Activated naive CD4-positive, alpha-beta T cell treated with anti-CD3 and anti-CD28 coated beads, Interleukin-2, amount 50 U/mL, for 72 hours (primary cell): ENCODE measurements at places on chromosomes 3 and 15. TPM values are rescaled to one million over a fixed set of nuclear protein-coding genes. Genes with fewer than 3 reads are reported as not detected.

LRRC31 gene
- not detected for total RNA-seq

GRCh38 chr3:126636436-126636835, 18.5 kb downstream of the TXNRD3 start:
- no peak for DNase-seq

ST8SIA2 gene
- not detected for total RNA-seq

DNA sequence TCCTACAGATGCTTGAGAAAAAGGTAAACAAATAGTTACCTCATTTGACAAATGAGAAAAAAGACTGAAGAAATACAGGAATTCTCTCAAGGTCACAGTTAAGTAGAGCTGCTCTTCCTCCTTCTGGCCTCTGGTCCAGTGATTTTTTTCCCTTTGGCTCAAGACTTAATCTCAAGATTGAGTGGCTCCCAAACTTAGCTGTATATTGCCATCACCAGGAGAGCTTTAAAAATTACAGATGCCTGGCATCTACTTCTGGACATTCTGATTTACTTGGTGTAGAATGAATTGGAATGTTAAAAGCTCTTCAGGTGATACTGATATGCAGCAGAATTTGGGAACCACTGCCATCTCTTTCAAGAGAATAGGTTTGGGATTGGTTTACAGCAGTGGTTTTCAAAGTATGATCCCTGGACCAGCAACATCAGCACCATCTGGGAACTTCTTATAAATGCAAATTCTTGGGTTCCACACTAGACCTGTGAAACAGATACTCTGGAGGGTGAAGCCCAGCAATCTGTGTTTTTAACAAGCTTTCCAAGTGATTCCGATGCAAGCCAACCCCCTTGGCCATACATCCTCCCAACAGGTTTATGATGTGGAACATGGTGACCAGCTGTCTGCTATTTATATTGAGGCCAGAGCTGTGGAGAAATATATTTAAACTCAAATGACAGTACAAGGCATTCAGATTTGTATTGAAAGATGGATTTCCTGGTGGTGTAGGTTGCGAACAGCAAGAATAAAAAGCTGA, 333.0 kb upstream of the RARB start:
- DNase-seq: no peak

- no peak for DNase-seq
These were observed 90.5 kb downstream of the AQP9 start for GRCh38 chr15:58228718-58229117.

DNA sequence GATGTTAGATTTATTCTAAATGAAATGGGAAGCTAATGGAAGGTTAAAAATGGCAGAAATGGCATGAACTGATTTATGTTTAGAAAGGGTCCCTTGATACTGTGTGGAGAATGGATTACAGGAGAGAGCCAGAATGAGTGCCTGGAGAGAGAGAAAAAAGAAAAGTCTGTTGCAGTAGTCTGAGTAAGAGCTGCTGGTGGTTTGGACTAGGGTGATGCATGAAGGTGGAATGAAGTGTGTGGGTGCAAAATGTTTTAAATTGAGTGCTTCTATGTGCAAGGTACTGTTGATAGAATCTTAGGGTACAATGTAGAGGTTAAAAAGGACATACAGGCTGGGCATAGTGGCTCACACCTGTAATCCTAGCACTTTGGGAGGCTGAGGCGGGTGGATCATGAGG, 11.4 kb upstream of the MGA start:
- DNase-seq: no peak

TTLL13 gene
- total RNA-seq: 1.0 TPM

CLDN16 gene
- not detected for total RNA-seq

DNA sequence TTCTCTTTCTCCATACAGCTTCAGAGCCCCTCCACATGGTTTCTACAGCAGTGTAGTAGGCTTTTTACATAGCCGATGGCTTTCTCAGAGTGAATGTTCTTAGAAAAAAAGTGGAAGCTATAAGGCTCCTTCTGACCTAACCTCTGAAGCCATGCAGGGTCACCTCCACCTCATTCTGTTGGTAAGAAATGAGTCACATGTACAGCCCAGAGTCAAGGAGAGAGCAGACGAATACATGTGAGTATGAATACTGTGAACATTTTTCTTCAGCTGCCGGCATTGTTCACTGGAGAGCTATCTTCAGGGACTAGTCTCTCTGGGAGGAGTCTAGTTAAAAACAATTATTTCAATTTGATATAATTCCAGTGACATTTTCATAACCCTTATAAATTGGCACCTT, 68.2 kb upstream of the THRB start:
- DNase-seq: no peak

- DNase-seq: no peak
These were observed 72.6 kb downstream of the CCNL1 start for GRCh38 chr3:157087373-157087772.

CFAP20DC gene
- 2.6 TPM for total RNA-seq

- DNase-seq: no peak
These were observed 129.7 kb upstream of the TUSC7 start for GRCh38 chr3:116579840-116580239.

FEZF2 gene
- total RNA-seq: not detected

ARPP21 gene
- total RNA-seq: not detected

DNA sequence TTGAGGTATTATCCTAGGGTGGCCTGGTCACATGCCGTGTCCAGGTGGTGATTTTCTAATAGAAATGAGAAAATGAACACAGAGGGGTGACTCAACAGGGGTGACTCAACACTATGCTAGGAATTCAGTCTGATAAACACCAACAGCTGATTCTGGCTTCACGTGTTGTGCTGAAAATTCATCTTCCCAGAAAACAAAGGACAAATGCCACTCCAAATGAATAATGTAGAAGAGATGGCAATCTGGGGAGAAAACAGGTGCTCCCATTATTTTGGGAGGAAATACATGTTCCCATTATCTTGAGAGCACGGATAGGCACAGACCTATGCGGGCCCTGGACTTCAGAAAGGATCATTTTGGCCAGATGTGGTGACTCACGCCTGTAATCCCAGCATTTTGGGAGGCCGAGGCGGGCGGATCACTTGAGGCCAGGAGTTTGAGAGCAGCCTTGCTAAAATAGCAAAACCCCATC, 101.2 kb upstream of the MEX3B start:
- DNase-seq: no peak

CORO2B gene
- 0.07 TPM for total RNA-seq

DNA sequence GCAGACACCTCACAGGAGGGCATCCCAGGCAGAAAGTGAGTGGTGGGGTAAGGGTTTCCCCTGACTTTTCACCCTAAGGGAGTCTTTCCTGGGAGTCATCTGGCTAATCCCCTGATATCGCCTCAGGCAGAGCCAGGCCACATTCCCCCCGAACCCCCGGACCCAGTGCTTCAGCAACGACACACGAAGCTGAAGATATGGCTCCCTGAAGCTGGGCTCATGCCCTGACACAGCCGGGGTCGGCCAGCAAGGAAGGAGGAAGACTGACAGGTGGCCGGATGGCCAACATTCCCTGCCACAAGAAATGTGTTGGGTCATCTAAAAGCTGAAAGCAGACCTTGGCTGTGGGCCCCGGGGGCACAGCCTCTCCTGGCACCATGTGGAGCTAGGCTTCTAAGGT, 14.4 kb downstream of the CHST13 start:
- no peak for DNase-seq

DNA sequence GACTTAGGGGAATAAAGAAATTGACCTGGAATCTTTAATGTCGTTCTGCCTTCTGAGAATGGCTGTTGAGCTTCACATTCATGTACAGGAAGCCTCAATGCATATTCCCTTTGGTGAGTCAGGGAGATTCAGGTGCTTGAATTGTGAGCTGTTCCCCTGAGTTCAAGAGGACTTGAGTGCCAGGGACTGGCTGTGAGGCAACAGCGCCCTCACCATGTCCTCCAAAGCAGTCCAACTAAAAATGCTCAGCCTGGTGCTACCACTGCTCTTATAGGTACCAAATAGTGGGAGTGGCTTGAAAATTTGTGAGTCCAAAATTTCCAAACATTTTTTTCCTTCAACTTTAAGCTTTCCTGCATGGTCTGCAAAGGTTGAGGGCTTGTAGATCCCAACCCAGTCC, 54.1 kb downstream of the LEO1 start:
- DNase-seq: no peak

DNA sequence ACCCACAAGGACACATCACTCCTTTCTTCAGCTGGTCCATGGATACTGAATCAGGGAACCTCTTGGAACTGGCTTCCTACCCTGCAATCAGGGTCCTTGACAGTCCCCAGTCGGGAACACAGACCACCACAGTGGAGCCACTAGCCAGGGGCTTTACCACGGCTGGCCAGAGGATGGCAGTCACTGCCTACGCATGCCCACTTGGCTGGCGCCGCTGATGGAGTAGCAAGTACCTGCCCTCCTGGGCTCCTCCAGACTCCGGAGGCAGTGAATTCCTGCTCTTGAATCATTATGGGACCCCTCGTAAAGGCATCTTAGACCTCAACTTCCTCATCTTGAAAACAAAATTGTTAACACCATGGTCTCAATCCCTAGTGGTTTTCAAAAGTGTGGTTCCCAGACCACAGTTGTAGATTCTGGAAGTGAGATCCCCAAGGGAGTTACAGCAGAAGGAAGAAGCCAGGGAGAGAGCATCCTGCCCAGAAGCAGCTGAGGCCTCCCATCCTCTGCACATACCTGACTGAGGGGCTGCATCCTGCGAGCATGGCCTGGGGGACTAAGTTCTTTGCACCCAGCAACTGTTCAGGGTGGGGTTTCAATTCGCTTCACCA, 9.1 kb upstream of the SKIC8 start:
- DNase-seq: peak; percentile 56

GRCh38 chr3:59818919-59819300, 769.1 kb upstream of the CFAP20DC start:
- DNase-seq: no peak

GRCh38 chr3:5231074-5231473, 43.6 kb downstream of the EDEM1 start:
- DNase-seq: no peak
